Epithelial cell of proximal tubule (primary cell): ENCODE measurements at places on chromosomes 1 and 21.
A peak's percentile ranks its signal among the peaks of the same experiment; 100 is the strongest.

DNA sequence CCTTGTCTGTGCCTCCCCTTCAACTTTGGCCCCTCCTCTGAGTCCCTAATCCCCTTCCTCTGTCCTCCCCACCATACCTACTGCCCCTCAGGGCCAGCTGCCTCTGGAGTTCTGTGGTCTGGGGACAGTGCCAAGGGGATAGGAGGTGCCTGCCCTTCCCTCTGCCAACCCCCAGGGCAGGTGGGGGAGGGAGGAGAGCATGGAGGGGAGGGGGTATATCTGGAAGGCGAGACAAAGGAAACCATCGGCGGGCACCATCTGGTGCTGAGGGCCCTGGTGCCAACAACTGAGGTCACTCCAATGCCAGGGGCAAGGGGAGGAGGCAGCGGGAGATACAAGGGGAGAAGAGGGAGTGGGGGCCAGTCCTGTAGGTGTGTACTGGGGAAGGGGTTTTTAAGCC lies 9.6 kb downstream of the RAB25 start:
- DNase-seq, result no peak

GRCh38 chr1:39266269-39266668 lies 61.8 kb downstream of the MACF1 start:
- no peak for DNase-seq

DNA sequence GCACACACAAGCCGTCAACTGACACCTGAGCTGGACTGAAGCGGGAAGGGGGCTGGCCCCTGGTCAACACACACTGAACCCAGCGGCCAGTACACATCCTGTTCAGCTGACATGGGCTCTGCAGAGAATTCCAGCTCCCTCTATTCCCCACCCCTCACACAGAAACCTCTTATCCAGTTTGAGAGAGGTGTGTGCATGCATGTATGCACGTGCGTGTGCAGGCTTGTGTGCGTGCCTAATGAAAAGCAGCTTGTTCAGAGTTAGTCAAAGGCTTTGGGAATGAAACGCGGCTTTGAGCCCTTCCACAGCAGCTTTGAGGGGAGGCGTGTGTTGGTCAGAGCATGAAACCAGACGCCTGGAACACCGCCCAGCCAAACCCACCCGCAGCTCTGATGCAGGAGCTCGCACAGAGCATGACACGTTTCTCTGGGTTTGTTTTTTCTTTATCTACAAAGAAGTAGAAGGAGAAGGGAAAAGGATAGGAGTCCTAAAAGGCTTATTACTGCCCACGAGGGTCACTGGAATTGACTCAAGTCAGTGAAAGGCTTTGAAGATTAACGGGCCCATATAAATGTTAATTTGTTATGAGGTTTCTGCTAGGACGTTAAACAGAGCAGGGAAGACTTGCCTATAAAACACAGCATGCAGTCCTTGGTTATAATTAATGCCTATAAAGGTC lies 184.2 kb downstream of the ETS2 start:
- DNase-seq, result no peak

- DNase-seq, result no peak
Measured at GRCh38 chr1:217097819-217098218, 374.6 kb upstream of the ESRRG start.

GRCh38 chr1:38138498-38139233 lies 92.1 kb upstream of the POU3F1 start:
- peak; percentile 88 for DNase-seq
